ENCODE measurements at places on chromosomes 6 and 20.

GRCh38 chr6:137709424-137710236 is 157.4 kb upstream of the TNFAIP3 start:
- DNase-seq: peak; percentile 54

DNA sequence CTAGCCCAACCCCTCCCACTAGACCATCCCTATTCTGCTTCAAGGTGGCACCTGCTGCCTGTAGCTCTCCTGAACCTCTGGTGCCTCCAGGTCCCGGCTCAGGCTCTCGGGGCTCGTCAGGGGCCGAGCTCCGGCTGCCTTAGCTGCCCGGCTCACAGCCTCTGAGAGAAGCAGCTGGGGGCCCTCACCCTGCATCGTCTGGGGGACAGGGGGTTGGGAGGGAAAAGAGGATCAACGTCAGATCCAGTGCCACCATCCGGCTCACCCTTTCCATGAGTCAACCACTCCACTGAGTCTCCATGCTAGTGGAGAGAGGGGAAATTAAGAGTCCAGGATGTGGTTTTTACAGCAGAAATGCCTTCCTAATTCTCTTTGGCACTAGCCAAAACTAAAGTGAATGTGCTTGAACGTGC is 13.0 kb downstream of the BAG6 start:
- DNase-seq: peak; percentile 75

- DNase-seq: no peak
Measured at GRCh38 chr20:63178446-63178820, 37.5 kb downstream of the YTHDF1 start.

GRCh38 chr6:127522714-127523113 is 3.6 kb upstream of the MTCL3 start:
- DNase-seq: no peak

DNA sequence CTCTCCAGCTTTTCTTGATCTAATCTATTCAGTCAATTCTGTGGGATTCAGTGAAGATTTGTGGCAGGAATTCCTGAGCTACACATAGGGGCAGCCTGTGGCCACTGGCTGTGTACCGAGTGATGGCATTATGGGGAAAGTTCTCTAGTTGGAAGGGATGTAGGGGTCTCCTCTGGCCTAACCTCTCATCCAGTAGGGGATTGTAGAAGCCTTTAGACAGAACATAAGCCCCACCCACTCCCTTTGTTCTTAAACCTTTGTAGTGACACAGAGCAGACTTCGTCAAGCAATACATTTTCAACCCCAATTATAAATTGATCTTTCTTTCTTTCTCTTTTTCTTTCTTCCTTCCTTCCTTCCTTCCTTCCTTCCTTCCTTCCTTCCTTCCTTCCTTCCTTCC is 188.9 kb downstream of the QKI start:
- no peak for DNase-seq

DNA sequence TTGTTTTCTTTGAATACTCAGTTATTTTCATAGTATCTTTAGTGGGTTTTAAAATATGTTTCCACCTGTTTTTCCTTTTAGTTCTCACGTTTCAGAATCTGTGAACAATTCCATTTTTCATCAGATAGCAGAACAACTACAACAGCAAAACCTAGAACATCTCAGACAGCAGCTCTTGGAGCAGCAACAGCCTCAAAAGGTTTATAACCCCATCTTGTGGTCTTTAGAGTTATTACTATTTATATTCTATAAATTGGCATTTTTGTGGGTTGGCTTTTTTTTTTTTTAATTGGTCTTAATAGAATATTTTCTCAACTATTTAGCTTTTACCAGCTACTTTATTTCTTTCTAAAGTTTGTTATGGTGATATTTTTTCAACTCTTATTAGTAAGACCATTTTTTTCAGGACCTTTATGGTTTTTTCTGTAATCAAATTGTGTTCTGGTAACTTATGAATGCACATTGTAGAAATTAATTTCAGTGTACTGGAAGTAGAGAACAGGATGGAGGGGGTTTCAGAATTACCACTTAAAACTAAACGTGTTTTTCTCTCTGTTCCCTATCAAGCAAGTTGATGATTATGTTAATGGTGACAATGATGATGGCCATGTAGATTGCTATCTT is 72.2 kb downstream of the SCAF8 start:
- DNase-seq: peak; percentile 21

- no peak for DNase-seq
Measured at GRCh38 chr6:113361014-113361645, 496.0 kb upstream of the MARCKS start.

DNA sequence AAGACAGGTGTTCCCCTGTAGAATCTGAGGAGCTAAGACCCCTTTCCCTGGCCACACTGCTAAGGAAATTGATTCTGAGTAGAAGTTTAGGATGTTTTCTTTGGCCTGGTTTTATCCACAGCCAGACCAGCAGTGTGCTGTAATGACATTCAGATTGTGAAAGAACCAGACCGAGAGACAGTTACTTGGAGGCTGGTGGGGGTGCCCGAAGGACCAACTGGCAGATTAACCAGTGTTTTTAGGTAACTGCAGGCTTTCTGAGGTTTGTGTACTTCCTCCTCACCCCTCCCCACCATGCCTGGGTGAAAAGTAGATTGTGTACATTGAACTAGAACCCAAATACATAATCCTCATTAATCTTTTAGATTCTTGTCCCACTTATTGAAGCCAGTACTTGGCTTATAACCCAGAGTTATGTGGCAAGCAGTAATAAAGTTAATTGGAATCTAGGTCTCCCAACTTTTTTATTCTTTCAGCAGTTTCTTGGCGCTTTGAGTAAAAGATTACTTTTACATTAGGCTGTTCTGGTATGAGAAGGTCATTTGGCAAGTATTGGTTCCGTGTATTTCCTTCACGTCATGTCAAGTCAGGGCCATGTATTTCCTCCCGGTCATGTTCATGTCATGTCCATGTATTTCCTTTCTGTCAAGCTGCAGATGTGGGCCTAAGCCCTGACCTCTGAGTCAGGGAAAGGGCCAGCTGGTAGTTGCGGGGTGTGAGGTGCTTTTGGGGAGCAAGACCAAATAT is 93.7 kb downstream of the TCP11 start:
- peak; percentile 54 for DNase-seq

GRCh38 chr6:1586861-1587450 is 22.8 kb upstream of the FOXC1 start:
- no peak for DNase-seq

- DNase-seq: peak; percentile 47
Measured at GRCh38 chr20:57514273-57514751, 10.6 kb downstream of the CTCFL start.

- DNase-seq: no peak
Measured at GRCh38 chr6:82437701-82438100, 74.1 kb downstream of the TPBG start.
